ENCODE measurements at places on chromosomes 7 and 10.

DNA sequence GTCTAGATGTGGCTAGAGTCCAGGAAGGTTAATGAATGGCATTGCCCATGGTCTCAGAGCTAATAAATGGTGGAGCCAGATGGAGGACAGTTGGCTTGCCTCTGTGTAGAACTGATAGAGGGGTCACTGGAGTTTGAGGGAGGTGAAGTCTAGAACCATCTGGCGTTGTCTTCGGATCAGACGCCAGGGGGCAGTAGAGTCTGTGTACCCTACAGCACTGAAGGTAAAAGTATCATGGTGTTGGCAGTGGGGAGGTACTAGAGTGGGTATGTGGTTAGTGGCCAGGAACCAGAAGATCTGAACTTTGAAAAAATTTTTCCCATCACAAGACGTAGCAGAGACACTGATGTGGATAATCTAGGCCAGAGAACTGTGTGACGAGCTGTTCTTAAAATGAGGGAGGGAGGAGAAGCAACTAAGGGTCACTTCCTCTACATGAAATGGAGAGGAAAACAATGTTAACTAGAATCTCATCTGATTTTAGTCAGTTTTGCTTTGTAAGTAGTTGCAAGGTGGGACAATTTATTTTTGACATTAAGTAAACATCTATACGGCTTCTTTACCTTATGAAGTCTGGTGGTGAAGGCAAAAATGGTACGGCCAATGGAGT lies 227.9 kb upstream of the PRSS58 start:
- peak; percentile 57 for DNase-seq

- no peak for DNase-seq
Observed at GRCh38 chr7:36621396-36621795, 102.9 kb downstream of the AOAH start.

DNA sequence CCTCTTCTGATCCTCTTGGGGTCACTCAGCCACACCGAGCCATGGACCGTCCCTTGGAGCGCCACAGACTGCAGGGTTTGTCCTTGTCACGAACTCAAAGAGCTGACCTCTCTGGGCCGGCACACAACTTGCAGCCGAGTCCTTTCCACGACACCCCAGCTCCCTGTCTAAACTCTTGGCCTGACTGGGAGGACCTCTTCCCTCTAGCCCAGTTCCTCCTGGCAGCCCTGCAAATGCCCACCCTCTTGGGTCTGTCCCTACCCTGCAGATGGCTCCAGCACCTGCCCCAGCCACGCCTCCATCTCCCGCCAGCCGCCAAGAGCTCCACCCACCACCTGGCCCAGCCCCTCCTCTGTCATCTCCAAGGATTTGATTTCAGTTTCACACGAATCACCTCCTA lies 339.2 kb downstream of the DNAJB6 start:
- DNase-seq = no peak

DNA sequence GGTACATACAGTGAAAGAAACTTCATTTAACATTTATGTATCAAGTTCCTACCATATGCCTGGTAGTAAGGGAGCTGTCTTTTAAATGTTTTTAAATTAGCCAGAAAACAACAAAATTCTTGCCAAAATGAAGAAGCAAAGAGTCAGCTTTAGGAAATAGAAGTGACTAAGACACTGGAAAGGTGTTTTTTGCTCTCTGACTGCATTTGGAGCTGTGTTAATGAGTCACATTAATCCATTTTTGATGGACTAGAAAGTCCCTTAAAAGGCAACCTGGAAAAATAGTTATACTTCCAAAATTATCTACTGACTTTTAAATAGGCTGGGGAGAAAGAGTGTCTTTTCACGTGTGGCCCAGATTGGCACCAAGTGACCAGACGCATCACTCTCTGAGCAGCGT lies 3.9 kb upstream of the COL17A1 start:
- no peak for DNase-seq

- no peak for DNase-seq
Observed at GRCh38 chr10:98096731-98097130, 37.7 kb upstream of the R3HCC1L start.

DNA sequence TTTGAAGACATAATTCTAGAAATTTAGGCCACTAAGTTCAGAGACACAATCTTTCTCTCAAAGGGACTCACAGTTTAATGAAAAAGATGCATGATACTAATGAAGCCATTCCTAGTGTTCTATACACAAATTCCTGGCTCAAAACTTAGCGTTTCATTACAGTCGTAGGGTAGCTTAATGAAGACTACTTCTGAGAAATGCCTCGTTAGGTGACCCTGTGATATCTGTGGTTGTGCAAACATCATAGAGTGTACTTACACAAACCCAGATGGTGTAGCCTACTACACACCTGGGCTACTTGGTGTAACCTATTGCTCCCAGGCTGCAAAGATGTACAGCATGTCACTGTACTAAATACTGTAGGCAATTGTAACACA lies 488 bp upstream of the CHCHD3 start:
- no peak for DNase-seq

DNA sequence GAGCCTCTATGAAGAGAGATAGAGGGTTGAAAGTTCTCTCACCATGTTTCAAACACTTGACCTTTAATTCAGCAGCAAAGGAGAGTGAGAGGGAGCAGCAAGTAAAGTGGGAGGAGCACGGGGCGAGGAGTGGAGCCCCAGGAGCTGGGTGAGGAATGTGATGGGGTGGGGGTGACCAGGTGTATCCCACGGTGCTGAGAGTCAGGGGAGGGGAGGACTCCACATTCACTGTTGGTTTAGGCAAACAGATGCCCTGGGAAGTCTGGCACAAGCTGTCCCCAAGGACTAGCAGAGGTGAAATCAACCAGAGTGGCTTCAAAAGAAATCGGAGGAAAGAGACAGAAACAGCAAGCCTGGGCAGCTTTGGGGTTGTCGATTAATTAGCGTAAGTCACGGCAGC lies 101.8 kb upstream of the PITRM1 start:
- no peak for DNase-seq

DNA sequence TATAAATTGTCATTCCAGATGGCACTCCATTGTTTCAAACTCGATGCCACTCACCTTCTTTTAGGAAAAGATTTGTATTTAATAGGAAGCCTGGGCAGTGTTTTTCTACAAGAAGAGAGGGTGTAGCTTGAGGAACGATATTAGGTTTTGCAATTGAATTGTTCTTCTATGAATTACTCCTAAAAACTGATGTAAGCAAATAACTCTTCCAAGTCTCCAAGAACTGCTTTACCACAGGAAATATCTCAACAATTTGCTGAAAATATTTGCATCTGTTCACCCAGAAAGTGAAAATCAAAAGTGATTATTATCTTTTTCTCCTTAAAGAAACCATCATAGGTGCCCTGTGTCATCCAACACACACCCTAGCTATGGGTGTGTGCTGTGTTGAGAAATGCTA lies 261.3 kb upstream of the MEOX2 start:
- DNase-seq = no peak

DNA sequence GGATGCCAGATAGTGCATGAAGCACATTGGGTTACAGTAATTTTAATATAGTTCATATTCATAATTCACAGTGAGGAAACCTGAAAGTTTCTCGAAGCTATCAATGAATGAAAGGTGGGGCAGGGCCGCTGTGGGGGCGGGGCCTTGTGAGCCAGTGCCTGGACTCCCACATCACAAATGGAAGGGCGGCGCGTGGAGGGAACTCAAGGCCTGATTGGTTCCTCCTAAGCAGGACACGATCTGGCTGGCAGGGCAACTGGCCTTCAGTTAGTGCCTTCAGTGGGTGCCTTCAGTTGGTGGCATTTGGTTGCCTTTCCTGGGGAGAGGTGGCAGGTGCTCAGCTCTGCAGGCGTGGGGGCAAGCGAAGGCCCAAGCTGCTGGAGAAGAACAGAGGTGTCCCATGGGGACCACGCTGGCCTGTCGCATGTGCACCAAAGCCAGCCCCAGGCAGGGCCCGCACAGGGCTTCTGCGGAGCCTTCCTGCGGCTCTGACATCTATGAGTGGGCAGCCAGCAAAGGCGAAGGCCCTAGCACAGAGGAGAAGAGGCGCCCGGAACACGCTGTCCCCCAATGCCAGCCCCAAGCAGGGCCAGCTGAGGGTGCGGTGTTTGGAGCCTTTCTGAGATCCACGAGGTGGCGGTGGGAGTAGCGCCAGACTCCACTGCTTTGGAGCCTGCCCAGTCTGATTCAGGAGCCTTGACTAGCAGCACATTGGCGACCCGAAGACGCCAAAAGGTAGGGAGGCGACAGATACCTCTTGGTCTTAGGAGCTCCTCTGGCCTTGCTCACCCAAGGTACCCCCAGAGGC lies 118.0 kb upstream of the PDSS1 start:
- DNase-seq = no peak

- DNase-seq = no peak
Observed at GRCh38 chr7:5564894-5565293, 141.3 kb upstream of the TNRC18 start.

DNA sequence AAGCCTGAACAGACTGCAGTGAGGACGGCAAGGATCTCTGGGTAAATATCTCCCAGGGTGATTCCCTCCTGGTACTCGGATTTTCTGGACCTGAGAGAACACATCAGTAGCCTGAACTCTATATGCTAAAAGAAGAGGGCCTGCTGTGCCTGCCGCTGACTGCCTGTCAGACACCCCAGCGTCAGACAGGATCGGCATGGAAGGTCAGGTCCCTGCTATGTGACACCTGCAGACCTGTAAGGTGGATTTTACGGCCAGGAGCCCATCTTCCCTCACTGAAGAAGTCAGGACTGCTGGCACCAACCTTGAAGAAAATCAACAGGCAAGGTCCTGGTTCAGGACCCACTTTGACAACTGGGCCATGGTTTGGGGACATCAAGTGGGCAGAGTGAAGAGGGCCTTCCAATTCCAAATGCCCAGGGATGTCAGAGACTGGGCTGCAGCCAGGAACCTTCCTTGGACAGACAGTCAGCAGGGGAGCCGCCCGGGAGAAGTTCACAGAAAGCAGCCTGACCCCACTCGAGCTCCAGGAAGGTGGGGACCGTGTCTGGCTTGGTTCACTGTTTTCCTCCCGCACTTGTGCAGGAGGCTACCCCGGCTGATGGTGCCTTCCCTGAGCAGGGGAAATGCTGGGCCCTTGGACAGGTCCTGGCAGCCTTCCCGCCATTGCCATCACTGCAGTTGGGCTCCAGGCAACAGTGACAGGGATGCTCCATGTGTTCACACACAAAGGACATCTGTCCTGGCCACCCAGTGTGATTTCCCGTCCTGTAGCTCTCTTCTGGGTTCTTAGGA lies 91.8 kb upstream of the LANCL2 start:
- no peak for DNase-seq

DNA sequence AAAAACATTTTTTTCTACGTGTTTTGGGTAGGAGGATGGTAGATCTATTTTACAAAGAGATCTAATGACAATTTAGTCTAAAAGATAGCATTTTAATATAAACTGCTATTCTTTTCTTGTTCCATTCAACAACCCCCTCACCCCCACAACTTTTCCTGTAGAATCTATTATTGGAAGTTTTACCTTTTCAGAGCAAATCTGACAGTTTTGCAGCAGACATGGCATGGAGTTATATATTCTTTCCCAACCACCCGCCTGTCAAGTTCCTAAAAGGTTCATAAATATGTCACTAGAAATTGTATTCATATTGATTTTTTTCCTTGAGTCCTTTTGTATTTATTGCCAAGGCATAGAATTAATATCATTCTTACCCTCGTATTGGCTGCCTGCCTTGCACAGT lies 21.5 kb upstream of the NAMPT start:
- no peak for DNase-seq

GRCh38 chr10:129416155-129416554 lies 50.9 kb upstream of the MGMT start:
- no peak for DNase-seq

- no peak for DNase-seq
Observed at GRCh38 chr7:7957513-7957912, 11.1 kb upstream of the GLCCI1 start.
